Dorsolateral prefrontal cortex (tissue), 122 donors: ENCODE measurements at places on chromosomes 7 and 10. TPM values are rescaled to one million over a fixed set of nuclear protein-coding genes. Genes with fewer than 3 reads are reported as not detected.

OR2A5 gene
- not detected for total RNA-seq

LIPN gene
- not detected for total RNA-seq

FAM20C gene
- total RNA-seq = 37.4 TPM

LHFPL3 gene
- 9.9 TPM for total RNA-seq

ATOH7 gene
- 1.9 TPM for total RNA-seq
